GM23338 (cell line): ENCODE measurements at places on chromosomes 7 and 10. TPM values are rescaled to one million over a fixed set of nuclear protein-coding genes. Genes with fewer than 3 reads are reported as not detected.
A peak's percentile ranks its signal among the peaks of the same experiment; 100 is the strongest.

DNA sequence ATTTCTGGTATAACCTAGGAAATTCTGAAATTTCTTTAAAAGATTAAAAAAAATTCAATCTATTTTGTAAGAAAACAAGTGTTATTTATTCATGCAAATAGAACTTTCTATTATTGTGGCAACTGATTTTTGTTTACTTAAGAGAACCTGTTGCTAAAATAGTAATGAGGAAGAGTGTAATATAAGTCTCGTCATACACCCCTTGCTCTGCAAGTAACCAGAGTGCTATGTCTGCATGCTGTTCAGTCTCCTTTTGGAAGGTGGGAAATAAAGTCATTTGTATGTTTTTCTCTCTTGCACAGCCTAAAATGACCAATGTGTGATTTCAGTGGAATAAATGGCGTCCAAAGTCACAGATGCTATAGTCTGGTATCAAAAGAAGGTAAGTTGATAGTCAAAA, 41.3 kb downstream of the PHTF2 start:
- no peak for DNase-seq

- peak; percentile 84 for DNase-seq
Observed at GRCh38 chr10:46544989-46545791, 11.3 kb downstream of the GPRIN2 start.

- peak; percentile 41 for DNase-seq
Observed at GRCh38 chr10:119299531-119299930, 92.2 kb downstream of the GRK5 start.

- no peak for DNase-seq
Observed at GRCh38 chr10:123889821-123890220, 1.8 kb downstream of the CPXM2 start.

DNA sequence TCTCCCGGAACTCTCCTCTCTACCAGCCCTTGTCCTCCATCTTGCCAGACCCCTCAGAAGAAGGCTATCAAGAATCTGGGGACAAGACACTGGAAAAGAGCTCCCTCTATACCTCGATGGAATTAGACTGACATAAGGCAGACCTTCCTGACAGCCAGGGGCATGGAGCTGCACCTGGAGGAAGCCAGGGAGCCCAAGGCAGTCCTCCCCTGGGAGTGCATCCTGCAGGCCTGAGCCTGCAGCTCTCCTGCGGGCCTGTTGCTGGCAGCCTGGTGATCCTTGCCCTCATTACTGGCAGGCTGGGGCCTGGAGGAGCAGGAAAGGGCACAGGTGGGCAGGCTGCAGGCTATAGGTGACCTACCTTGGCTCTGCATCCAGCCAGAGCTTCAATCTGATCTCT, 323.4 kb downstream of the GRID1 start:
- no peak for DNase-seq

- no peak for DNase-seq
Observed at GRCh38 chr7:49321843-49322242, 397.5 kb downstream of the CDC14C start.

DNA sequence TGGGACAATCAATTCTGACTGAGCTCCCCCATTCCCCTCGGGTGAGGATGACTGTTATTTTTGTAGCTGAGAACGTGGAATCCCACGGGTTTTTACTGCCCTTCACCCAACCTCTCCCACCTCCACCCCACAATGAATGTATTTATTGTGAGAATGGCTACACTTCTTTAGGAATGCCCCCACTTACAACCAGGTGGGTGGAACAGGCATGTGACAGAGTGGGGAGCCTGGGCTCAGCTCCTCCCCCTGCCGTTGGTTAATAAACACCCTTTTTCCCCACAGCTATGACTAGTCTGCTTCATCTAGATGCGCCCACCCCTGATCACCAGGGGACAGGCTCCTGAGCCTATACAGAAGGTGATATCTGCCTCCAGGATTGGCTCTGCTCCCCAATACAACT, 2.0 kb downstream of the MRPL43 start:
- DNase-seq: no peak

DNA sequence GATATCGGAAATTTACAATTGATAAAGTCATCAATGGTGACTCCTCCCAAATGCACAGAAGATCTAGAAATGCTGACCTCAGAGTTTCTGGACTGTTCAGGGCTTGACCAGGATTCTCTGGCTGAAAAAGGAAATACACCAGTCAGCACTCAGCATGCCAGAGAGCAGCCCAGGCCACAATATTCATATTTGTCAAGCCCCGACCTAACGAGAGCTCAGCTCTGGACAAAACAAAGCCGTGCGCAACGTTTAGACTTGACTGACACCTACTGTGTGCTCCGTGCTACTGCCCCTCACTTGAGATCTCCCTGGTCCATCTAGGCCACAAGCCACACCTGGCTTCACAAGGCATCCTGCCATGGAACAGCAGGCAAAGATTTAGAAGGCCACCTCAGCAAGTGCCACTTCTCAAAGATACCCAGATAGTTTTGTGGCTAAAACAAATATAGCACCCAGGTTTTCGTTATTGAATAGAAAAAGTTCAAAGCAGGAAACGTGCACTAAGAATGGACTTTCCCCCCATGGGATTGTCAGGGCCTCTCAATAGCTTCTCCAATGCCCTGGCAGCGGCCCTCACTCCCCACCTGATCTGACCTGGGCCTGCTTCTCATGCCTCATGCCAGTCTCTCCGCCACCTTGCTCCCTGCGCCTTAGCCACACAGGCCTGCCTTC, 218.3 kb downstream of the FAM107B start:
- peak; percentile 67 for DNase-seq

- DNase-seq: no peak
Observed at GRCh38 chr10:95096143-95096542, 26.8 kb upstream of the CYP2C8 start.

- DNase-seq: no peak
Observed at GRCh38 chr7:148772297-148773089, 73.8 kb downstream of the CUL1 start.

- DNase-seq: no peak
Observed at GRCh38 chr7:129013048-129013724, 41.7 kb downstream of the TNPO3 start.

- DNase-seq: no peak
Observed at GRCh38 chr7:44122529-44122928, 819 bp downstream of the POLD2 start.

DNA sequence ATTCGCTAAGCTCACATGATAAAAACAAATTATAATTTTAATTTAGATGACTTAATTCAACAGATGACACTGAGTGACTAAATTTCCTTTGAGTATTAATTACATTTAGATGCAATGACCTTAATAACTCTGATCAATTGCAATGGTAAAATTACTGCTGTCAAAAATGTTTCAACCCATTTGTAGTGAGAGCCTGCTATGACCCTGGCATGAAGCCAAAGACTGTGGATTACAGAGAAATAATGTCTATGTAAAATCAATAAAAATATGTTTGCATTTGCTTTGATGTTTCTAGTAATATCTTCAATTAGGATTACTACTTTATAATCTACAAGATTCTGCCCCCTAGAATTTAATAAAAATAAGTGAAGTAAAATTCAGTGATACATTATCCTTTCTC, 15.6 kb downstream of the MKX start:
- DNase-seq: no peak

GRCh38 chr7:7805511-7806153, 87.2 kb upstream of the RPA3 start:
- no peak for DNase-seq

GRCh38 chr10:13485623-13486022, 43.2 kb downstream of the BEND7 start:
- DNase-seq: no peak

- no peak for DNase-seq
Observed at GRCh38 chr10:114367351-114368056, 36.8 kb downstream of the AFAP1L2 start.

GRCh38 chr7:1109581-1110310, 21.8 kb downstream of the GPER1 start:
- no peak for DNase-seq

- peak; percentile 46 for DNase-seq
Observed at GRCh38 chr10:48659790-48660189, 24.9 kb upstream of the WDFY4 start.

- no peak for DNase-seq
Observed at GRCh38 chr7:113722006-113722405, 196.8 kb downstream of the PPP1R3A start.

DNA sequence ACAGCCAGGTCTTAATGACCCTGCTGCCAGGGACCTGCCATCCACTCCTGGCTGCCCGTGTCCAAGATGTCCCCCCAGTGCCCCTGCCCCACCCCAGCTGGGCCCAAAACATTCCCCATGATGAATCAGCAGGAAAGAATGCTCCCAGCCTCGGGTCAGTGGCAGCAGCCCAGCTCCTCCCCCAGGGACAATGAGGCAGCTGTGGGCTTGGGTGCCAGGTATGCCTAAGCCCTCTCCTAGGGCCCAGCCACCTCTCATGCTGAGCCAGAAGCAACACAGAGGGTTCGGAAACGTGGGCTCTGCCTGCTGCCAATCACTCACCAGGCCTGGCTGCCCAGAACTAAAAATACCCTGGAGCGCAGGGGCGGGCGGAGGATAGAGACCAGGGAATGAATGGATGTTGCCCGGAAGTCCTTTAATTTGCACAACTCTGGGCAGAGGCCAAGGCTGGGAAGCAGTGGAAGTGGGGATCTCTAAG, 1.5 kb upstream of the LOXL4 start:
- peak; percentile 56 for DNase-seq

DENND2A gene
- polyA plus RNA-seq: 1.7 and 2.4 TPM in 2 replicates

AS3MT gene
- 6.3 and 7.2 TPM in 2 replicates for polyA plus RNA-seq

CCDC172 gene
- polyA plus RNA-seq: 17.6 and 20.6 TPM in 2 replicates

TMEM213 gene
- 0.14 and 0.89 TPM in 2 replicates for polyA plus RNA-seq

STEAP1 gene
- polyA plus RNA-seq: 14.9 and 15.0 TPM in 2 replicates

ITPRID1 gene
- 0.05 TPM in 1 of 2 replicates, not detected in the other for polyA plus RNA-seq

TSPAN12 gene
- 9.7 TPM in 2 replicates for polyA plus RNA-seq
